HFFc6 (cell line): ENCODE measurements at places on chromosomes 16 and 17.

GRCh38 chr17:65690626-65691310, 129.3 kb upstream of the AXIN2 start:
- no peak for DNase-seq

GRCh38 chr16:175011-175949, 1.2 kb upstream of the HBA1 start:
- no peak for DNase-seq

DNA sequence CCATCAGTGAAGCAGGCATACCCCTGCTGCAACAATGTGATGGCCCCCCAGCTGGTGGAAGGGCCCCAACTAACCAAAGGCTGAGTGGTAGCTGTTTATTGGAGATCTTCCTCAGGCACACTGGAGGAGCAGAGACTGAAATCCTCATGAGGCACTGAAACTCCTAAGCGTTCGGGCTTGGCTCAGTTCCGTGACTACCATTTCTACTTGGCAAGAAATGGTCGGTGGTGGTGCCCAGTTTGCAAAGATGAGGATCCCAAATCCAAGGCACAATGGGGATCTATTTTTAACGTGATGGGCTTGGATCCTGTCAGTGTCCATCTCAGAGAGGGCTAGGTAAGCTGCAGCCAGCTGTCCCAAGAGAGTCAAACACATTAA, 82.8 kb downstream of the TNFRSF13B start:
- DNase-seq: no peak

DNA sequence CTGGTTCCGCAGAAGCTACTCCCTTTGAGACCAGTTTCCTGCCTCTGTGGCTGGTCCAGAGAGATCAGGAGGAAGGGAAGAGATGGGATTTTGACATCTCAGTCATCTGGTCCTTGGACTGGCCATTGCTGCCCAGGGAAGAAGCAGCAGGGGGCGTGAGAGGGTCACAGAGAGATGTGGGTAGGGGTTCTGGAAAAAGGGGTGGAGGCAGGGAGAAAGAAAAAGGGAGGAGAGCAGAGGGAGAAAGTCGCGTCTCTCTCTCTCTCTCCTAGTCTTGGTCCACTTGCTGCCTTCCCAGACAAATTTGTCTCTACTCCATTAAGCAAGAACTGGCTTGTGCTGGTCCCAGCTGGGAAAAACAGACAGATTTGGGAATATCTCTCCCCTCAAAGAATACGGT, 4.4 kb downstream of the SHBG start:
- DNase-seq: peak; percentile 25

DNA sequence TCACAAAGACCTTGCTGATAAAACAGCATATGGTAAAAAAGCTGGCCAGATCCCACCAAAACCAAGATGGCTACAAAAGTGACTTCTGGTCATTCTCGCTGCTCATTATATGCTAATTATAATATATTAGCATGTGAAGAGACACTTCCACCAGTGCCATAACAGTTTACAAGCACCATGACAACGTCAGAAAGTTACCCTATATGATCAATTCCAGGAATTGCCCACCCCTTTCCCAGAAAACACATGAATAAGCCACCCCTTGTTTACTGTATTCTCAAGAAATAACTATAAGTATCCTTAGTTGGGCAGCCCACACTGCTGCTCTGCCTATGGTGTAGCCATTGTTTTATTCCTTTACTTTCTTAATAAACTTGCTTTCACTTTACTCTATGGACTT, 44.6 kb upstream of the IRX5 start:
- no peak for DNase-seq

- DNase-seq: no peak
These were observed 16.5 kb downstream of the CBFA2T3 start for GRCh38 chr16:88960516-88960915.

- DNase-seq: no peak
These were observed 157.9 kb downstream of the PITPNC1 start for GRCh38 chr17:67534941-67535340.

DNA sequence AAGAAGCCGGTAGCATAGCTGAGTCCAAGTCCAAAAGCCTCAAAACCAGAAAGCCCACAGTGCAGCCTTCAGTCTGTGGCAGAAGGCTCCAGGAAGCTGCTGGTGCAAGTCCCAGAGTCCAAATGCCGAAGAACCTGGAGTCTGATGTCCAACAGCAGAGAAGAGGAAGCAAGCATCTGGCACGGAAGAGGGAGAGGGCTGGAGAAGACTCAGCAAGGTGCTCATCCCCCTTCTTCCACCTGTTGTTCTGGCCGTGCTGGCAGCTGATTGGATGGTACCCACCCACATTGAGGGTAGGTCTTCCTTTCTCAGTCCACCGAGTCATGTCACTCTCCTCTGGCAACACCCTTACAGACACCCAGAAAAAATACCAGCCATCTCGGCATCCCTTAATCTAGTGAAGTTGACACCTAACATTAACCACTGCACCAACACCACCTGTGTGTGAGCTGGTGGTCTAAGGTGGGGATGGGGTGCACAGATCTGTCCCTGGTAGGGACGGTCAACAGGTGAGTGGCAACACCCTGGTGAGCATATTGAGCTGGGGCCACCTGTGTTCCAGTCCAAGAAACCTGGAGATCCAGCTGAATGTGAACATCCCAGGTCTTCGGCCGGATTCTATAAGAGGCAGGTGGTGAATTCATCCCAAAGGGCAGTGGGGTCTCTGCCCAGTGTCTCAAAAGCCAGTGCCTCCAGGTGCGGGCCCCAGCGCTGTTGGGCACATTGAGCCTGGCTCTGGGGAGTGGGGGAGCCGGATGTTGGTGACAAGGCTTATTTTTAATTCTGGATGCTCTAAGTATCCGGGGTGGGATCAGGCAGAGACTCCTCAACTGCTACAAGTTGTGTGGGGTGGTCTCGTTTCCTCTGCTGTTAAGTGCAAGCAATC, 9.8 kb downstream of the MIEF2 start:
- no peak for DNase-seq

GRCh38 chr17:40382251-40382650, 17.7 kb upstream of the GJD3 start:
- DNase-seq: no peak

DNA sequence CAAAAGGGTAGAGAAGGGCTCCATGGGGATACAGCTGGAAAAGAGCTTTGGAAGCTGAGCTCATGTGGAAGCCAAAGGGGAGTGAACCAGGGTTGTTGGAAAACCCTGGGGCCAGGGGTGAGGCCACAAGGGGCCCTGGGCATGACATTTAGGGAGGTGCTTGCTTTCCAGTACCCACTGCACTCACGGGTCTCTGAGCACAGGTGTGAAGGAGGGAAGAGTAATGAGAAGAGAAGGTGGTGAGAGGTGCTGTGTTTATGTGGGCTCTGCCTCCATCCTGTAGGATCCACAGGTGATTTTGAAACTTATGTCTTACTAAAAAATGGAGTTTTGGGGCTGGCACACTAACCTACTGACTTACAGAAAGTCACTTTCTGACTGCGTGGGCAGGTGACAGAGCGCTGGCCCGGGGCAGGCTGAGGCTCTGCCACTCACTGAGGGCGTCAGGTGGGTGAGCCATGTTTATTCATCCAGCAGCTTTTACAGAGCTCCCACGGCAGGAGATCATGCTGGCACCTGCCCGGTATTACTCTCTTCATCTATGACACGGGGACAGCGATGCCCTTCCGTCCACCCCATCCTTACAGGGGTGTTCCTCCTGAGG, 18.9 kb downstream of the KSR1 start:
- DNase-seq: no peak

DNA sequence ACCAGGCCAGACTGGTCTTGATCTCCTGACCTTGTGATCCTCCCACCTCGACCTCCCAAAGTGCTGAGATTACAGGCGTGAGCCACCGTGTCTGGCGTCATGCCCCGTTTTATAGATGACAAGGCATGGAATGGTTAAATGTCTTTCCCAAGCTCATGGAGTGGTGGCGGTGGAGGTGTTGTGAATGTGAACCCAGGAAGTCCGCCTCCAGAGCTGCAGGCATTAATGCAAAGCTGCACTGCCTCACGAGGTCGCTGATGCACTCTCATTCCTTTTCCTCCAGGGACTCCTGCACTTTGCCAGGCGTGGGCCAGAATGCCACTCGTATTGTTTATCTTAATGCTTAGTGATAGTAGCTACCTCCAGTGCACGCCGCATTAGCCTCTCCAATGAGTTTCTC, 149.6 kb downstream of the WWOX start:
- no peak for DNase-seq

GRCh38 chr16:72991211-72991610, 56.7 kb downstream of the ZFHX3 start:
- DNase-seq: peak; percentile 28

GRCh38 chr17:73566905-73567782, 77.1 kb downstream of the SDK2 start:
- DNase-seq: no peak

- peak; percentile 43 for DNase-seq
These were observed 9.9 kb upstream of the EDC4 start for GRCh38 chr16:67862623-67863583.

GRCh38 chr17:12667299-12667958, 1.7 kb downstream of the MYOCD start:
- peak; percentile 71 for DNase-seq

GRCh38 chr17:80386341-80386740, 28.6 kb upstream of the ENDOV start:
- DNase-seq: no peak

DNA sequence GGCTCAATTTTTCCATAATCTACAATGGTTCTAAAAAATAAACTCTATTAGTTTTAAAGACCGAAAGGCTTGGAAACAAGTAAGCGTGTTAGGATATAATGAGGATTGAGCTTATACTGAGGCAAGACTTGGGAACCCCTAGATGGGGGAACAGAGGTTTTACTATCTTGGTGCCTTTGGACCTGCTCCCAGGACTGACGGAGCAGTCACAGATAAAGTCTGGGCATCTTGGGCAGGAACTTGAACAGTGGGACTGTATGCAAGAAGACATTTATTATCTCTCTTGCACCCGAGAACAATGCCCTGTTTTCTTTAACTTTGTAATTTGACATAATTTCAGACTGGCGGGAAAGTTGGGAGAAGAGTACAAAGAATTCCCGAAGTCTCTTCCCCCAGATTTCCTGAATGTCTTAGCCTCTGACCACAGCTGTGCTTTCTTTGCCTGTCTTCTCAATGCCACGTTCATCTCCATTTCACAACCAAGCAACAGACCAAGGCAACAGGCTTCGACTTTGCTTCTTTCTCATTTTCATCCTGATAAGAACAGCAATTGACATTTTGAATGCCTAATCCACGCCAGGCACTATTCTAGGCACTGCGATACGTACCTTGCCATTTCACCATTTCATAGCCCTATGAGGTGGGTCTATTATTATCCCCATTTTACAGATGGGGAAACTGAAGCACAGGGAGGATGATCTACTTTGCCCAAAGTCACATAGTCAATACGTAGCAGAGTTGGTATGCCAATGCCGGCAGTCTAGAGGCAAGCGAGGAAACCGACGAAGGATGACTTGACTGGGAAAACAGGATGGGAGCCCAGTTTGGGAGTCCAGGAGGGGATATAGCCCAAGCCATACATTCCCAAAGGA, 3.0 kb upstream of the IL4R start:
- no peak for DNase-seq

- DNase-seq: peak; percentile 4
These were observed 15.0 kb downstream of the SMIM36 start for GRCh38 chr17:55496094-55496881.

DNA sequence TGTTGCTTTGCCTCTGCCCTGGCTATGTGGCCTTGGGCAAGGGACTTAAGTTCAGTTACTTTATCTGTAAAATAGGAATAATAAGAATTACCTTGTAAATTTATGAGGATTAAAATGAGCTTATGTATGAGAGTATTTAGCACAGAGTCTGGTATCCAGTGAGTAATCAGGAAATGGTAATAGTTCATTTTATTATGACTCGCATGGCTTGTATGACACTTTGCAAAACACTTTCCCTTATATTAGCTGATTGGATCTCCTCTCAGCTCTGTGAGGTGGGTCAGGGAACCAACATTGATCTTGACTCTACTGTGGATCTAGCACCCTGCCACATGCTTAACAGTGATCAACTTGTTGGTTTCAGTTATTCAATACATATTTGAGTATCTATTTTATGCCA, 8.3 kb upstream of the CDH3 start:
- no peak for DNase-seq

- DNase-seq: no peak
These were observed at the start of gene PIGQ for GRCh38 chr16:569445-570254. TSS of gene PIGQ (plus strand) at chr16:569968. CDS start at chr16:574075, 4,107 bp downstream.

DNA sequence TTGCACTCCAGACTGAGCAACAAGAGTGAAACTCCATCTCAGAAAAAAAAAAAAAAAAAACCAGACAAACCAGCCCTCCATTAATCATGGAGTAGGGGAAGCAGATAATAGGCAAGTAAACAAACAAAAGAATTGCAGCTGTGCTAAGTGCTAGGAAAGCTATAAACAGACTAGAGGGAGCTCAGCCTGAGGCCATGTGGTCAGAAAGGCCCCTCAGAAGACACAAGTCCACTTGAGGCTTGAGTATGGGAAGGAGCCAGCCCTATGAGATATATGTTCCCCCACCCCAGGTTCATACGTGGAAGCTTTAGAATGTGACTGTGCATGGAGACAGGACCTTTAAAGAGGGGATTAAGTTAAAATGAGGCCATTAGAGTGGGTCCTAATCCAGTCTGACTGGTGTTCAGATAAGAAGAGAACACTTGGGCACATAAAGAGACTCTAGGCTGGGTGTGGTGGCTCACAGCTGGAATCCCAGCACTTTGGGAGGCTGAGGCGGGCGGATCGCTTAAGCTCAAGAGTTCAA, 132.6 kb upstream of the NOL11 start:
- DNase-seq: no peak

- no peak for DNase-seq
These were observed 82.8 kb upstream of the GNG13 start for GRCh38 chr16:883340-883739.

DNA sequence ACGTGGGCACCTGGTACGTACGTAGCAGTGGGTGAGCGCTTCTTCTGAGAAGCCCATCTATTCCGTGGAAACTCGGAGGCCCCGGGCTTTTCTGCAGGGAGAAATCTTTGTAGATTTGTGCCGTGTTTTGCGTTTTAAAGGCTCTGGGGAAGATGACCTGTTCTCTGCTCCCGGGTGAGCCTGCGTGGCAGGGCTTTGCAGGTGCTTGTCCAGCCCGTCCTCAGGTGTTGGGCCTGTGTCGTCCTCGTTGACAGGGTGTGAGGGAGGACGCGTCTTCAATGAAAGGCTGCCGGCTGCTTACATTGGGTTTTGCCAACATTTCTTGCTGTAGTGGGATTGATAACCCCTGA, 87.5 kb upstream of the ZNF750 start:
- no peak for DNase-seq

DNA sequence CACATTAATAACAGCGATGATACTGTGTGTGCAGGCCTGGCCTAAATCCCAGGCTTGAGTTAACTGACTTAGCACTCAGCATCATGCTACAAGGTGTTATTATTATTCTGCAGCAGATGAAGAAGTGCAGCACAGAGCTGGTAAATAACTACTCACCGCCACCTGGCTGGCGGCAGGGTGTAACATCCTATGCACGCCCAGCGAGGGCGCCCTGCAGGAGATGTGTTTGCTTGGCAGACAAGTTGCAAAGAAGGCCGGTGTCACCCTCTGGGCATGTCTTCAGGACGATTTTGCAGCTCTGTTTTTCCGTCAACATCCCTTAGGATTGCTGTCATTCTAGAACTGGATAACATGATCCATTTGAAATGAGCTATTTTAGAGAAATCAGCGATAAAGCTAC, 30.1 kb downstream of the DNAH9 start:
- no peak for DNase-seq

GRCh38 chr17:3727041-3727440, 3.3 kb downstream of the HASPIN start:
- DNase-seq: no peak
